ENCODE measurements at places on chromosomes 4 and X. TPM values are rescaled to one million over a fixed set of nuclear protein-coding genes. Genes with fewer than 3 reads are reported as not detected.

- no peak for DNase-seq
Measured at GRCh38 chr4:173538148-173538908, 8.3 kb upstream of the HAND2 start.

DNA sequence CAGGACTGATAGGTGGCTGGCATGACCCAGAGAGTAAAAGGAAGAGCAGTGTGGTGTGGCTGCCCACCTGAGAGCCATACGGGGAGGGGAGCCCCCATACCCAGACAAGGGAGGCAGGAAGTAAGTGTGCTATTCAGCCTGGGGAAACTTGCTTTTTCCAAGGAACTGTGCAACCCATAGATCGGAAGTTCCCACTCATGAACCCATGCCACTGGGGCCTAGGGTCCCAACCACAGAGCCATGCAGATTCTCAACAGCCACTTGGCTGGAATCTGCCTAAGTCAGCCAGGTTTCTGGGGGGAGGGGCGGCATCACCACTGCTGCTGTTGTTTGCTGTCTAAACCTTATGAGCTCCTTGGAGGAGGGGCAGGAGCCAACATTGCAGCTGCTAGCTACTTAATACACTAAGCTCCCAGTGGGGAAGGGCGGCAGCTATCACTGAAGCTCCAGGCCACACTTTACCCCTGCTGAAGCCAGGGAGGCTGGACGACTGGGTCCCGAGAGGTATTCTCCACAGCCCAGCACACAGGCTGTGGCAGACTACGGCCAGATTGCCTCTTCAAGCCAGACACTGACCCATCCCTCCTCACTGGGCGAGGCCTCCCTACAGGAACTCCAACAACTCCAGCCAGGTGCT lies 410.4 kb downstream of the INPP4B start:
- DNase-seq, result no peak

DNA sequence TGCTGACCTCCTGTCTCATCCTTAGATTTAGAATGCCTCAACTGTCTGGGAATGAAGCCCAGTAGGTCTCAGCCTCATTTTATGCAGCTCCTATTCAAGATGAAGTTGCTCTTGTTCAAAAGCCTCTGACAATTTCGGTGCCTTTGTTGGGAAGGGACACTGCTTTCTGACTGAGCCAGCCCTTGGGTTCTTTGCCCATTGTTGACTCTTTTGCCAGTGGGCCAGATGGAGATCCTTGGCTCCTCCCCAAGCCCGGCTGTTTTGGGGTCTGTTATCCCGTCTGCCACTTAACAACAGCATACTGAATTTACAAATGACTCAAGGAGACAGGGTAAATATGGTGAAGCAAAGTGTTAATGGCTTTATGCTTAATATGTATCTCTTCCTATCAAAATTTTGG lies 58.3 kb upstream of the PRKX start:
- no peak for DNase-seq

GRCh38 chrX:120367402-120368109 lies 5.7 kb downstream of the ATP1B4 start:
- no peak for DNase-seq

PRSS12 gene
- 3.0 TPM for total RNA-seq

- no peak for DNase-seq
Measured at GRCh38 chr4:128307123-128307571, 19.5 kb upstream of the PGRMC2 start.
